ENCODE measurements at places on chromosomes 12 and 14.
A peak's percentile ranks its signal among the peaks of the same experiment; 100 is the strongest.

- no peak for DNase-seq
These were observed 3.2 kb downstream of the CD69 start for GRCh38 chr12:9757433-9758025.

DNA sequence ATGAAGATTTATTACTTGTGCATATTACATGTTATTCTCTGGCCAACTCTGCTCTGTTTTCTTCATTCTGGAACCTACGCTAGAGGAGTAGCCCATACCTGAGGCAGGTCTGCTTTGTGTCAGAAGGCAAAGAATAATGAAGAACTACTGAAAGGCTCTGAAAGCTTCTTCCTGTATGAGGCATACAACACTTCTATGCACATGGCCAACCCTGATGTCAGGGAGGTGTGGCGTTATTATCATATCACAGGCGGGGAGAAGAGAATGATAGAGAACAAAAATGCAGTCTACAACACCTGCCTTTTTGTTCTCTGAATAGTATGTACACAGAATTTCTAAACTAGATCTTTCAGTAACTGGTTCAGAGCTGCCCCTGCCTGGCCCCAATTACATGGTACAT lies 32.5 kb upstream of the CRY1 start:
- peak; percentile 10 for DNase-seq

- peak; percentile 54 for DNase-seq
These were observed 1.1 kb downstream of the ATXN3 start for GRCh38 chr14:92105073-92105892.

GRCh38 chr14:74909911-74910310 lies 13.1 kb downstream of the RPS6KL1 start:
- no peak for DNase-seq

DNA sequence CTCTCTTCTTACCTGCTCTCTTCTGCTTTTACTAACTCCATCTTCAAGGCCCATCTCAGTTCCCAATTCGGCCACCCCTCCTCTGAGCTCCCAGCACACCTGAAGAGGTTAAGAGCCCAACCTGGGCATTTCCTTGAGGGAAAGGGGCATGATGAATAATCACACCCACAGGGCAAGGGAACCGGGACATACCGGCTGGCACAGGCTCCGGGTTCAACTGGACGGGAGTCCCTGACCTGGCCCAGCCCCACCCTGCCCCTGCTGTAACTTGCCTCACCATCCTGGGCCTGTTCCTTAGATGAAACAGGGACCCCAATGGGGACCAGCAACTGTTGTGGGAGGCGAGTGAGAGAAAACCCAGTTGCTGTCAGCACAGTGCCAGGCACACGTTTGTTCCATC lies 8.5 kb downstream of the CCDC85C start:
- DNase-seq, result no peak

GRCh38 chr14:61621444-61621843 lies 73.9 kb upstream of the HIF1A start:
- no peak for DNase-seq

- DNase-seq, result peak; percentile 55
These were observed 536 bp upstream of the TUNAR start for GRCh38 chr14:95875831-95876760.

GRCh38 chr12:94596596-94596995 lies 53.8 kb downstream of the TMCC3 start:
- no peak for DNase-seq
